ENCODE measurements at places on chromosomes 11 and 22.
A peak's percentile ranks its signal among the peaks of the same experiment; 100 is the strongest.

GRCh38 chr11:33405834-33406602 lies 148.8 kb downstream of the HIPK3 start:
- DNase-seq: no peak

DNA sequence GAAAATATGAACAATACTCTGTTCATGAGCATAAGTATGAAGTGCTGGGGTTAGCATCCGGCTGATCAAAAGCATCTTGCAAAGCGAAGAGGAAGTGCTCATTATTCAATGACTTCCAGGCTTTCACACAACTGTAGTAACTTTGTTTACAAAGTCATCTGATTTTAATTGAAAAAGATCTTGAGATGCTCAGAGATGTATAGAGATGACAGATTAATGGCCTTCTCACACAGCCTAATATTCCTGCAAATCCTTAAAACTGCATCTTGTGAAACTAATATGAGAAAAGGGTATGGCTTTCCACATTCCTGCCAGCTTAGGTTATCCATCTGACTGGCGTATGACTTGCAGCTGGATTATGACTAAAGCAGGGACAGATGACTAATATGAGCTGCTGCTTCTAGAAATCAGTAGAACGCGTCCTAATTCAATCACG lies 125.4 kb downstream of the CASP12 start:
- no peak for DNase-seq

DNA sequence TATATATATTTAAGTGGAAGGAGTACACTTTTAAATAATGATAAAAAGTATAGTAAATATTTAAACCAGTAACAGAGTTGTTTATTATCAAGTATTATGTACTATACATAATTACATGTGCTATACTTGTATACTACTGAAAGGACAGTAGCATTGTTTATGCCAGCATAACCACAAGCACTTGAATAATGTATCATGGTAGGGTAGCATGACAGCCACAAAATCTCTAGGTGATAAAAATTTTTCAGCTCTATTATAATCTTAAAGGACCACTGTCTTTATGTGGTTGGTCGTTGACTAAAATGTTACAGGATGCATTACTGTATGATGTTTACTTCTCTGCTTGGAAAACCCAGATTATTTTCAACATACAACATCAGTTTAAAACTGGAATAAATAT lies 349.2 kb downstream of the CASP12 start:
- no peak for DNase-seq

GRCh38 chr11:57566905-57567514 lies 462 bp downstream of the UBE2L6 start:
- no peak for DNase-seq

DNA sequence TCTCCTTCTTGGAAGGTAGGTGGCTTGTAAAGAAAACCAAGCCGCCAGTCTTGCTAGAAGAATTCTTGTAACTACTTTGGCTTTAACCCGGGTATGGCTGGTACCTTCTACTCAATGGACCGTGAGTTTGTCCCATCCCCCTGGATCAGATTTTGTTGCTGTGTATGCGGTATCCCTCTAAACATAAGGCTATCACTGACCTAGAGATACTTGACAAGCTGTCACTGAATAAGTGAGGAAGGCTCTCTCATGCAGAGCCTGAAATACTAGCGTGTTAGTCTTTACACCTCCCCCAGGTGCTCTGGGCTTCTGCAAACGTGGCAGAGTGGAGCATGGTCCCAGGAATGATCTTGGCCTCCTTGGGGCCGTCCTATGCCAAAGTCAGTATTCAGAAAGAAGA lies 34.5 kb downstream of the GLB1L2 start:
- DNase-seq: no peak

DNA sequence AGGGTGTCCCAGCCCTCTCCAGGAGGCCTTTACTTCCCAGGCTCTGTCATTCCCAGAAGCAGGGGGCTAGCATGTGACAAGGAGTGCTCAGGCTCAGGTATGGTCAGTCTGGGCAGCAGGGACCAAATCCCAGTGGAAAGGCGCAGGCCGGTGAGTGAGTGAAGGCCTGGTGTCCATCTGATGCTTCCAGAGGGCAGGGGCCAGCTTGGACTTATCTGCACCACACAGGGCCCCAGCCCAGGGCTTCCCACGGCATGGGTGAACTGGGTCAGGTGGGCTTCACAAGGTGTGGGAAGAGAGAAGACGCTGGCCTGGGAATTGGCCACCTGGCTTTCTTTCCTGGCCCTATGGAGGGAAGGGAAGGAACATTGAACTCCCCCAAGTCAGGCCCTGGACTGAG lies 20.4 kb upstream of the APOBEC3A start:
- no peak for DNase-seq

GRCh38 chr22:46783721-46784120 lies 21.3 kb downstream of the TBC1D22A start:
- no peak for DNase-seq

DNA sequence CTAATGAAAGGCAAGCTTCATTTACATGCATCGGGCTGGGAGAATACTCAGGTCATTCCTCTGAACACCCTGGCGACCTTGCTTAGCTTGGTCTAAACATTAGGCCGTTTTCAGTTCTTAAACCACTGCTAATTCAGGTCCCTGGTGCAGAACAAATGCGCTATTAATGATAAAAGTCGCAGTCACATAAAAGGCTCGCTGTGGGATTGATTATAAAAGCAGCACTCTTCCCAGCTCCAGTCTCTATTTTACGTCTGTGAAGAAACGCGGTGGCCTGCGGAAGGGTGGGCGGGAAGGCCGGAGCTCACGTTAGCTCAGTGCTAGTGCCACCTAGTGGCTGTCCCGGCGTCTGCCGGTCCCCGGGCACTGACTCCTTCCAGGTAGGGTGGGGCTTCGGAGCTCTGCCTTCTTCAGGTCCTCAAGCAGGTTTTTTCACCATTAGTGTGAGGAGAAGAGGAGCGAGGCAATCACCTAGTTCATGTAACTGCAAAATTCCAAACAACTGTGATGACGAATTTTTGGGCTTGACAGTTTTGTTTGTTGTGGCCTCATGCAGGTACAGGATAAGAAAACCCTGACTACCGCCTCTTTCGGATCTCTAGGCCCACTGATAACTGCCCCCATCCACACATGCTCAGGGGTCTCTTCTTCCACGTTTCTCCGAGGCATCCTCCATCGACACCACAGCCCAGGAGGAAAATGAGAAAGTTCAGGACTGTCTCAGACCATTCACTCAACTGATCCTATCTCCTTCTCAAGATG lies 66.5 kb upstream of the CLMP start:
- peak; percentile 66 for DNase-seq

DNA sequence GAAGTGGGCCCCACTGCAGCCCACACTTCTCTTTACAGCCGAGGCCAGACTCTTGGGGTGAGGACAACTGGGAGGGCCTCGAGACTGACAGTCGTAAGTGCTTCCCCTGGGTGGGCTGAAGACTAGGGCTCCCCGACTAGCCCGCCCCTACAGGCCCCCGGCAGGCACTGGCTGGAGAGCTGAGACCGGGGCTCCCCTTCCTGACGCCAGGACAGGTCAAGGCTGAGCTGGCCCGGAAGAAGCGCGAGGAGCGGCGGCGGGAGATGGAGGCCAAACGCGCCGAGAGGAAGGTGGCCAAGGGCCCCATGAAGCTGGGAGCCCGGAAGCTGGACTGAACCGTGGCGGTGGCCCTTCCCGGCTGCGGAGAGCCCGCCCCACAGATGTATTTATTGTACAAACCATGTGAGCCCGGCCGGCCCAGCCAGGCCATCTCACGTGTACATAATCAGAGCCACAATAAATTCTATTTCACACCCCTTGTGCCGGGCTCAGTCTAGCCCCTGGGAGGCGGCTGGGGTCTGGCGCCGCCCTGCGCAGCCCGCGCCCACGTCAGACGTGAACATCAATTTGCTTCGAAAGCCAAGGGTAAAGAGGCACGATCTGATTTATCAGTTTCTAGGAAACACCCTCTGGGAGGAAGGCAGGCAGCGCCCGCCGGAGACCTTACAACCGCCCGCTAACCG lies 13.5 kb downstream of the SCYL1 start:
- no peak for DNase-seq

DNA sequence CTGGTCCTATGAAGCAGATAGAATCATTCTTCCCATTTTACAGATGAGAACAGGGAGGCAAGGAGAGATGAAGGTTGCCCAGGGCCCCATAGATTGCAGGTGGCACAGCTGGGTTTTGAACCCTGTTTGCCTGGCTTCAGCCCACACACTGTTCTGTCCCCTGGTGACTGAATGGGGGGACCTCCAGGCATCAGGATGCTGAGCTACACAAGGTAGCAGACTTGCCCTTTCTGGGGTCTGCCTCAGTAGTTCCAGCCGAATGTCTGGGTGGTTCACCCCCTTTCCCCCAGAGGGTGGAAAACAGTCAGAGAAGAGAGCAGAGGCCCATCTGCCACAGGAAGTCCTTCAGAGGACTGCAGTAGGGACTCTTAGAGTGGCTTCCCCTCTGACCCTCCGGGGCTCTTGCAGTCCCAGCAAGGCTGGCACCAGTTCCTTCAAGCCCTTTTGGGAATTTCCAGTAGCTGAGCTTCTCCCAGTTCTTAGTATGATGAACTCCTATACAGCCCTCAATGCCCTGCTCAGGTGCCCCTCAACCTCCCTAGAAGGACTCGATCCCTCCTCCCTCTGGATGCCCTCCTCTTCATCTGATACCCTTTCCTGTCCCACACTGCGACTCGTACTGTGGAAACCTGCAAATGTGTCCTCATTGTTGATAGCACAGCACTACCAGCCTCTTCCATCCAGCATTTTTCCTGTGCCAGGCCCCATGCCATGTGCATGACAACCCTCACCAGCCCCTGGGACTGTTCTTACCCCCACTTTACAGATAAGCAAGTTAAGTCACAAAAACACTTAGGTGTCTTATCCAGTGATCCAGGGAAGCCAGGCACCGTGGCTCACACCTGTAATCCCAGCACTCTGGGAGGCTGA lies 82.8 kb downstream of the IGLL1 start:
- no peak for DNase-seq

- DNase-seq: no peak
Observed at GRCh38 chr11:71452199-71453036, 585 bp upstream of the NADSYN1 start.

- no peak for DNase-seq
Observed at GRCh38 chr22:45218976-45219375, 21.7 kb downstream of the KIAA0930 start.

- no peak for DNase-seq
Observed at GRCh38 chr11:19218216-19218615, 16.4 kb upstream of the CSRP3 start.

DNA sequence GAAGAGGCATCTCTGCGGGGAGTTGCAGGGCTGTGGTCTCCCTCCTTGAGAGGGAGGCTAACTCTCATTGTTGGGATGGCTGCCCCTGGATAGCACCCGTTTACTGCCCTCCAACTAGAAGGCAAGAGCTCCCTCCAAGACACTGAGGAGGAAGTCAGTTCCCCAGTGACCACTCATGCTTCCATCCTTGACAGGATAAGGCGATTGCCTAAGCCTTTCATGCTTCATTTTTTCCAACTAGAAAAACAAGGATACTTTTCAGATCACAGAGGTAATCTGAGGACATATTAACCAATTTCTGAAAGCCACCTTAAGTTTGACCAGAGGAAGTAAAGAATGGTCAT lies 186.6 kb downstream of the MAML2 start:
- DNase-seq: no peak

DNA sequence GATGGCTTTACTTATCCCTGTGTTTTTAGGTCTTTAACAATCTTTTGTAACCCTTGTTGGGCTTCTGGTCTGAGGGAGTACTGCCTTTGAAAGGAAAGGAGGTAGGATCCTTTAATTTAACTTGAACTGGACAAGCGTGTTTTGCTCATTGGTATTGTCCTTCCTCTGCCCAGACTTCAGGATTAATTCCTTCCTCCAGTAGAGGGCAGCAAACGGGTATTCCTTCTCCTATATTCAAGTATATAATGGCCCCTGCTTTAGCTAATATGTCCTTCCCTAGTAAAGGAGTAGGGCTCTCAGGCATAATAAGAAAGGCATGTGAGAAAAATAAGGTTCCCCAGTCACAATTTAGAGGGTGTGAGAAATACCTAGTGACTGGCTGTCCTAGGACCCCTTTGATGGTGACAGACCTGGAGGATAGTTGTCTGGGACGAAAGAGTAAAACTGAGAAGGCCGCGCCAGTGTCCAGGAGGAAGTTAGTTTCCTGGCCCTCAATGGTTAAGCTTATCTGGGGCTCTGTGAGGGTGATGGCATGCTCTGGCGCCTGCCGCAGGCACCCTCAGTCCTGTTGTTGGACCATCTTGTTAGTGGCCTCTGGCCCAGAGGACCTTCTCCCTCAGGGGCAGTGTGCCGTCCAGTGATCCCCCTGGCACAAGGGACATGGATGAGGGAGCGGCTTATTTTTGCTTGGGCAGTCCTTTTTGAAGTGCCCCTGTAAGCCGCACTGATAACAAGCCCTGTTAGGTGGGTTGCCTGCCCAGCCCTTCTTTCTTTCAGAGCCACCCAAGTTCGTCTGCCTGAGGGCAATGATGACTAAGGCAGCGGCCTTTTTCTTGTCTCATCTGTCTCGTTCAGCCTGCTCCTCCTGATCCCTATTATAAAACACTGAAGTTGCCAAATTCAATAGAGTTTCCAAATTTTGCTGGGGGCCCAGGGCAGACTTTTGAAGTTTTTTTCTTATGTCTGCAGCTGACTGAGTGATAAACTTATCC lies 51.8 kb downstream of the C11orf71 start:
- no peak for DNase-seq

GRCh38 chr11:113267493-113267892 lies 46.9 kb upstream of the TTC12 start:
- DNase-seq: peak; percentile 73

DNA sequence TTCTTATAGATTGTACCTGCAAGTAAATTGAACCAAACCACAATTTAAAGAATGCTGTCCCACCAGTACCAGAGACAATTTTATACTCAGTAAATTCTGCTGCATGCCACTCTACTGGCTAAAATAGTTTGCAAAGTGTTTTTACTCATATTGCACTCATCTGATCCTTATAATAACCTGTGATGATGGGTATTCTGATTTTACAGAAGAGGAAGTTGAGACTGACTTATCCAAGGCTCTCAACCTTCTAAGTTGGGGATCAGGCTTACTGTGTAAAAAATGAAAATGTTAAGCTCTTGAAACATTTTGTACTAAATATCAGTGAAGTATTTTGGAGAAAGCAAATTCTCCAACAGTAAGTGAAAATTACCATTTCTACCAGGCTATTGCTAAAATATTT lies 37.9 kb downstream of the RNF169 start:
- no peak for DNase-seq

GRCh38 chr11:121651257-121651605 lies 198.5 kb upstream of the SORL1-AS1 start:
- no peak for DNase-seq

GRCh38 chr22:48055827-48056226 lies 1293.4 kb downstream of the TBC1D22A start:
- DNase-seq: no peak

DNA sequence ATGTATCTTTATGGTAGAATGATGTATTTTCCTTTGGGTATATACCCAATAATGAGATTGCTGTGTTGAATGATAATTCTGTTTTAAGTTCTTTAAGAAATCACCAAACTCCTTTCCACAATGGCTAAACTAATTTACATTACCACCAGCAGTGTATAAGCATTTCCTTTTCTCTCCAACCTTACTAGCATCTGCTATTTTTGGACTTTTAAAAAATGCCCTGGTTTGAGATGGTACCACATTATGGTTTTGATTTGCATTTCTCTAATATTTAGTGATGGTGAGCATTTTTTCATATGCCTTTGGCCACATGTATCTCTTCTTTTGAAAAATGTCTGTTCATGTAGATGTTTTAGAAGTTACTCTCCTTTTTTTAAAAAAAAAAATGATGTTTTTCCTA lies 142.0 kb downstream of the METTL15 start:
- no peak for DNase-seq

Measured in substantia nigra (tissue), 51 donors.